Fibroblast of skin of left biceps (primary cell): ENCODE measurements at places on chromosomes 6 and 20.

DNA sequence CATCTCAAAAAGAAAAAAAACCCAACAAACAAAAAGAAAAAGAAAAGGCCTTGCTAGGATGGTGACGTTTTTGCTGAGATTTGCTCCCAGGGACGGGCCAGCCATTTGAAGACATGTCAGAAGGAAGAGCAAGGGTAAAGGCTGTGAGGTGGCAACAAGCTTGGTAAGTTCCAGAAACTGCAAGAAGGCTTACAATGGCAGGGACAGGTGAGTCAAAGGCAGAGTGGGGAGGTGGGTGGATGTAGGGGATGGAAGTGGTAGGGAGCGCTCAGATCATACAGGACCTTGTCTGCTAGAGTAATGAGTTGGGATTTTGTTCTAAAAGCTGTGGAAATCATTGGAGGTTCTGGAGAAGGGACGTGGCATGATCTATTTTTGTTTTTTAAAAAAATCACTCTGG is 4.3 kb downstream of the KIF3B start:
- no peak for DNase-seq

DNA sequence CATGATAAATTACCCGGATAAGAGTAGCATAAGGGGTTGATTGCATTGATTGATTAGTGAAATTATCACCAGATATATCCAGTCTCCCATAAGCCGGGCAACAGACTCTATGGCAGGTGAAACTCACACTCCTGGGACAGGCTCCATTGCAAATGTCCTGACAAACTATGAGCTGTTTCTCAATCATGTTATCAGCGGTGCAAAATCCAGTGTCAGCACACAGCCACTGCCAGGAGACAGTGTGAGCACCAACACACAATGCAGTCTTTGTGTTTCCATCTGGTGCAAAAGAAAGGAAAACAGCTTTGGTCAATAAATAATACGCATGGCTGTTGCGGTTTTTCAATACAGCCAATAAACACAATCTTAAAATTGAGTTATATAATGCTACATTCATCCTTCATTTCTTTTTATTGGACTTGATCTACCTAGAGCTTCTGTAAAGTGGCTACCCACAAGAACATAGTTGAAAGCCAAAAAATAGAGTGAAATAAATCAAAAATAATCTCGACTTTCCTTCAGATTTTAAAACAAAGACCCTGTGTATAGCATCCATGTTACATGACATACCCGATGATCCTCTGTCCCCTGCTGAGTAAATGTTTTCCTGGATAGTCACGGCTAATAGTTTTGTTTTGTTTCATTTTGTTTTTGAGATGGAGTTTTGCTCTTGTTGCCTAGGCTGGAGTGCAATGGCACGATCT is 64.3 kb upstream of the AFDN start:
- DNase-seq, result no peak

DNA sequence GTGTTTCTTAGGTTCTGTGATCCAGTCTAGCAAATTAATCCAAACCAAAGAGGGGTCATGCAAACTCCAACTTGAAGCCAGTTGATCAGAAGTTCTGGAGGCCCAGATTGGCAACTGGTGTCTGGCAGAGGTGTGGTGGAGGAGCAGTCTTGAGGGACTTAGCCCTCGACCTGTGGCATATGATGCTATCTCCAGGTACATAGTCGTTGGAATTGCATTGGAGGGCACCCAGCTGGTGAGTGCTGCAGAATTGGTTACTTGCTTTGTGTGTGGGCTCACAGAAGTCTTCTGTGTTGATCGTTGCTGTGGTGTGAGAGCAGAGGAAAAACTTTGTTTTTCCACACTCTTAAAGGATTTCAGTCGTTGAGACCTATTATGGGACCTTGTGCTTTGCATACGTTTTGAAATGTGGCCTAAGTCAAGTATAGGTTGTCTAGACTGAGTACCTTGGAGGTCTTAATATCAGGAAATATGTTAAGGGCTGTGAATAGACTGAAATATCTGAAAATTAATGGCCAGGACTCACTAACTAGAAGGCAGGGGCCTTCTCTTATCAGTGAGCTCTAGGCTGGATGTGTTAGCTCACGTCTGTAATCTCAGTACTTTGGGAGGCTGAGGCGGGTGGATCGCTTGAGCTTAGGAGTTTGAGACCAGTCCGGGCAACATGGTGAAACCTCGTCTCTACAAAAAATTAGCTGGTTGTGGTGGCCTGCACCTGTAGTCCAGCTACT is 7.8 kb downstream of the PANK2 start:
- no peak for DNase-seq

DNA sequence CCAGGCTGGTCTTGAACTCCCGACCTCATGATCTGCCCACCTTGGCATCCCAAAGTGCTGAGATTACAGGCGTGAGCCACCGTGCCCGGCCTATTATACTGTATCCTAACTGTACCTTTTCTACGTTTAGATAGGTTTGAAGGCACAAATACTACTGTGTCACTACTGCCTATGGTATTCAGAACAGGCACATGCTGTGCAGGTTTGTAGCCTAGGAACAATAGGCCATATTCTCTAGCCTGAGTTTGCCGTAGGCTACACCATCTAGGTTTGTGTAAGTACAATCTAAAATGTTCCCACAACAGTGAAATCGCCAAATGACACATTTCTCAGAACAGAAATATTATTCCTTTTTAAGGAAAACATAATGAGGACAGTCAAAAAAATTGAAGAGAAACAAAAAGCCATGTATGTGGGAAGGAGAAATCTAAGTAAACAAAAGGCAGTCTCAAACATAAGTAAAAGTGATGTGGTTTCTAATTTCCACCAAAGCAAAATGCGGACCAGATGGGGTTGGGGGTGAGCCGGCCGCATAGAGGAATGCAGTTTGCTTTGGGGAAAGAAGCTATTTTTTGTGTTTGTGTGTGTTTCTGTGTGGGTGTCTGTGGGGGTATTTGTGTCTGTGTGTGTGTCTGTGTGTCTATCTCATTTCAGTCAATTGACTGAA is 192.6 kb upstream of the SALL4 start:
- DNase-seq, result peak; percentile 54

GRCh38 chr6:30530014-30530413 is 26.3 kb downstream of the GNL1 start:
- DNase-seq, result no peak

- DNase-seq, result no peak
These were observed 13.7 kb upstream of the SCRT2 start for GRCh38 chr20:689348-689747.

GRCh38 chr6:128310451-128310850 is 209.9 kb downstream of the PTPRK start:
- DNase-seq, result no peak

DNA sequence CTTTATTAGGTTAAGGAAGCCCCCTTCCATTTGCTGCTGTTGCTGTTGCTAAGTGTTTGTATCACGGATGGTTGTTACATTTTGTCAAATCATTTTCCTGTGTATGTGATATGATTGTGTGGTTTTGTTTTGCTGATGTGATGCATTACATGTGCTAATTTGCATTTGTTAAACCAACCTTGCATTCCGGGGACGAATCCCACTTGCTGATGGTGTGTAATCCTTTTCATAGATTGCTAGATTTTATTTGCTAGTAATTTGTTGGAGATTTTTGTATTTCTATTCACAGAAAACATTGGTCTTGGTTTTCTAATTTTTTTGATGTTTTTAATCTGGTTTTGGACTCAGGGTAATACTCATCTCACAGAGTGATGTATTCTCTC is 167.8 kb downstream of the WDR27 start:
- DNase-seq, result no peak

DNA sequence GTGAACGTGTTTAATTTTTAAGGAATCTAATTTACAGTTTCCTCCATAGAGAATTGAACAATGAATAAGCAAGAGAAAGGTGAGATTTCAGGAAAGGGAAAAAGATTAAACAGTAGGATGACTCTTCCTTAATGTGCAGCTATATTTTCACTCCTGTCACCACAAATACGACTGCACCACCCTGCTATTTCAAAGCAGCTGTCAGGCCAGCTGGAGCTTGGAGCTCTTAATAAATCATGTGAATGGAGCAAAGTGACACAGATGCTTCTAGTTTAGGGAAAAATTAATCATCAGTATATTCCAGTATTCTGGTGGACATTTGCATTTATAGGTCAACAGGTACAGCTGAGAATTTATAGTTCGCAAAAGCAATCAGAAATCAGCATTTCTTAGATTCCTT is 56.5 kb upstream of the PKIB start:
- DNase-seq, result no peak

GRCh38 chr20:19770375-19770774 is 12.3 kb downstream of the RIN2 start:
- no peak for DNase-seq

GRCh38 chr6:33770124-33770832 is 18.7 kb downstream of the LEMD2 start:
- no peak for DNase-seq

GRCh38 chr6:22149096-22149495 is 147.7 kb downstream of the PRL start:
- DNase-seq, result no peak

GRCh38 chr6:113293423-113293740 is 563.8 kb upstream of the MARCKS start:
- no peak for DNase-seq

- no peak for DNase-seq
These were observed 15.7 kb upstream of the MRAP2 start for GRCh38 chr6:84017709-84018452.

- DNase-seq, result no peak
These were observed 124.1 kb upstream of the RPS6KA2 start for GRCh38 chr6:166751051-166751595.

DNA sequence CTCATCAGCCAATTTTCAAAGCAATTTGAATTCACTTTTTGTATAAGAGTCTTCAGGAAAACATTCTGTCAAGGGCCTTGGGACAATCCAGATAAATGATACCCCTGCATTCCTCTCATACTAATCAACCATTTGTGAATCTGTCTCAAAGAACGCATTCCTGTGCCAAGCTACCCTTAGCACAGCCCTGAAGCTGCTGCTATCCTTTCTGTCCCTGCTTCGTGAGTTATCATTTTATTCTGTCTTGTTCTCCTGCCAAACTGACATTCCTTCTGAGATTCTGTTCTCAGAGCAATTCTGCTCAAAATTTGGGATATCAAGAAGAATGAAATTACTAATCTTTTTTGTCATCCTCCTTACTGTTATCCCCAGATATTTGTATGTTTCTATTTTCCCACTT is 213.9 kb upstream of the STXBP5 start:
- peak; percentile 40 for DNase-seq

DNA sequence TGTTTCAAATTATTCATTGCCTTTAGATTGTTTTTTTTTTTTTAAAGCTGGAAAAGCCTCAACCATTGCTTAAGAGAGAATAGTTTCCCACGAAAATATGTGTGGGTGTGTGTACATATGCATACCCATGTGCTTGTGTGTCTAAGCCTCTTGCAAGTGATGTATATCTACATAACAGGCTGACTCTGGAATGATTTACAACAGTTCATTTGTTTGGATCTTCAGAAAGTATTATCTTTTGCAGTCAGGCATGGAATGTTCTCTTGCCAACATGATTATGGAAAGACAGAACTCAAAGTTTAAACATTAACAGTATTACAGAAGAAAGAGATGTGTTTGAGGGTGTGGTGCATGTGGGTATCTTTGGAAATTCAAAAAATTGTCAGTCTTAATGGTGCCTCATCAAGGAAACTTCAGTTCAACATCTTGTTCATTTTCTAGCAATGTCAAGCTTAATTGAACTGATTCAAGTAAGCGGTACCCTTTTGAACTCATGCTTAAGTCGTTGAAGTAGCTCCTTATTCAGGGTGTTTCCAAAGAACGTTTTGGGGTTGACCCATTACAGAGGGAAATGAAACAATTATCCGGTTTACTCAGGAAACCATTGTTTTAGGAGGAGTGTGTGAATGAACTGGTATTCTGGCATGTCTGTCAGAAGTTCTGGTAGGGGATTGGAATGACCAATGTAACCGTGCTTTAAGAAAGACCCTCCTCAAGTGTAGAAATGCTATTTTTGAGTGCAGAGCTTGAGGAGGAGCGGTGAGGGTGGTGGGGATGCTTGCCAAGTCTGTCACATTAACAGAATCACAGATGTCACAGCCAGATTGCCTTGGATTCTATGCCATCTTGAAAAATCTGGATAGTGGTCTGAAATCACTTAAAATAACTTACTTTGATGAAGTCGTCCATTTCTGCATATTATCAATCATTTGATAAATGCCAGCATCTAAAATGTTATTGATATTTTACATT is 60.3 kb downstream of the ADGRG6 start:
- DNase-seq, result peak; percentile 85

GRCh38 chr6:37210313-37210968 is 40.5 kb downstream of the PIM1 start:
- DNase-seq, result peak; percentile 63

GRCh38 chr6:113968472-113968871 is 2.5 kb downstream of the HDAC2 start:
- no peak for DNase-seq

- no peak for DNase-seq
These were observed 37.5 kb upstream of the FUT9 start for GRCh38 chr6:95978230-95978629.

GRCh38 chr6:52617087-52617486 is 40.2 kb upstream of the TRAM2 start:
- DNase-seq, result no peak

GRCh38 chr6:156154896-156155295 is 622.3 kb upstream of the ARID1B start:
- DNase-seq, result no peak

- DNase-seq, result no peak
These were observed 665.7 kb upstream of the GJE1 start for GRCh38 chr6:141467041-141467440.
